ENCODE measurements at places on chromosomes 16 and 17.
A peak's percentile ranks its signal among the peaks of the same experiment; 100 is the strongest.

GRCh38 chr17:38654411-38655398 lies 20.1 kb downstream of the EPOP start:
- DNase-seq: no peak

DNA sequence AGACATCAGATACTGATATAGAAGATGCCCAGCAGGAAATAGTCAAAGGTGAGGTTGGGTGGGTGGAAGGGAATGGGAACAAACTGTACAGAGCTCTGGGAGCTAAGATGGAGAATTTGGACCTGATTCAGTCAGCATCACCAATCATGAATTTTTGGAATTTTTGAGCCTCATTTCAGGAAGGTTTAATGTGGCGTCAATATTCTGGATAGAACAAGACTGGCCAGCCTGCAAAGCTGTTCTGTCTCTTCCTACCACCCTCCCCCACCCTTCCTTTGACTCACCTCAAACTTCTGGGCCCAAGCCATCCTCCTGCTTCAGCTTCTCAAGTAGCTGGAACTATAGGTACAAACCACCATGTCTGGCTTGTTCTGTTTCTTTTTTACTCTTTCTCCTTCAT lies 32.6 kb downstream of the CTCF start:
- DNase-seq: no peak

DNA sequence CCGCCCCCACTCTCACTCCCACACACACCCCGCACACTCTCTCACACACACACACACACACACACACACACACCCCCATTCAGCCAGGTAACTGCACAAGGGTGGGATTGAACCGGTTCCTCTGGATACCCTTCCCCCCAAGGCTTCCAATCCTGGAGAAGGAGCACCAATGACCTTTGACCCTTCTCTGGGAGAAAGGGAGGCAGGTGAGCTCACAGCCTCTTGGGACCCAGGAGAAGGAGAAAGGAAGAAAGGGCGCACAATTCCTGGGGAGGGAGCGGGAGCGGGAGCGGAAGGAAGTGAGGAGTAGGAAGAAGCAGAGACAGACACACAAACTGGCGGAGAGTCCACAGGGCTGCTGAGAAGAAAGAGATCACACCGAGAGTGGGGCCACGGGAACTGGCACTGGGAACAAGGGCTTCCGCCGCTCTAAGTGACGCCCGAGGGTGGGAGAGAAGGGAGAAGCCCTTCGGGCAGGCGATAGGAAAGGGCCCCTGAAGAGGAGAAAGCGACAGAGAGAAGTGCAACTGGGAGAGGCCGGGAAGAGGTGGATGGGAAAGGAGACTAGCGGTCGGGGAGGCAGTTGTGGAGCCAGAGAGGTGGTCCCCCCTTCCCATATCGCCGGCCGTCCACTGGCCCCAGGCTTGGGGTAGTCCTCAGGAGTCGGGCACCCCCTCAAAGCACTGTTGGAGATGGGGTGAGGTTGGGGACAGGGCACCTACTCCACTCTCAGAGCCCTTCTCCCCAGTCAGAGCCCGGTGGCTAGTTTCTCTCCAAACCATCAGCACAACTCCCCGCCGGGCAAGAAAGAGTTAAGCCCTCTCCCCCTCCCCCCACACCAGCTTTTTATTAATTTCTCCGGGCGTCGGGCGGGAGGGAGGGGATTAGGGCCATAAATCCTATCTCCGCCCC lies 1.3 kb downstream of the SAMD14 start:
- no peak for DNase-seq

- no peak for DNase-seq
Measured at GRCh38 chr17:35936063-35936462, 5.5 kb upstream of the RDM1 start.

- DNase-seq: peak; percentile 25
Measured at GRCh38 chr16:1331712-1332617, 1.5 kb upstream of the BAIAP3 start.

DNA sequence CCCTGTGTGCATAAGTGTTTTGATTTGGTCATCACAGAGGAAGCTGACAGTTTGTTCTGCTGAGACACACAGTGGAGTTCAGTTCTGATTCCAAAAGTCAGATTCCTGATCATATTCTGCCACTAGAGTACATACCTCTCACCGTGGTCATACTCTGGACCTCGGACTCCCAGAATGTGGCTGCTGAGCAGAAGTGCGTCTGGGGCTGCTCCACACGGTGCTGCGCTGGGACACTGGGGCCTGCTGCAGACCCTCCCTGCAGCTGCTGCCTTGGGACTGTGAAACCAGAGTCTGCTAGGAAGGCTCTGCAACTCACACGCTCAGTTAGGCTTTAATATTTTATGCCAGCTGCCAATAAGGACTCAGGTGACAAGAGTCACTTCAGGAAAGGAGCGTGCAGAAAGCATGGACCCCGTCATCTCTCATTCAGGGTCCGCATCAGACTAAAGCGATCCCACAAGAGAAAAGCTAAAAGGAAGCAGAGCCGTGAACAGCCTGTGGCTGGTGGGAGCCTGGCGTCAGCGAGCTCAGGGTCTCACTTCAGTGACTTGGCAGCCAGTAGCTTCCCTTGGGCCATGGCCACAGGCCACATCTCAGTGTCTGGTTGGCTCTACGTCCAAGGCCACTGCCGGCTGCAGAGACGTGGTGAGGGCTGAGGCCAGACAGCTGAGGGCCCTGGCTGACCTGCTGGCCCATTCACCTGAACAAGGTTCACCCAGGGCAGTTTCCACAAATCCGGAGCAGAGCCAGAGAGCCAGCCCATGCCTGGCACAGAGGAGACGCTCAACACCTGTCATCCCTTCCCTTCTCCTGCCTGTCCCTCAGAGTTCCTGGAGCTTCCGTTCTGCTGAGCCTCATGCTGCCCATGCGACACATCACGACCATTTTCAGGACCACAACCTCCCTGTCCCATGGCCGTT lies 24.7 kb upstream of the KIFC3 start:
- no peak for DNase-seq

DNA sequence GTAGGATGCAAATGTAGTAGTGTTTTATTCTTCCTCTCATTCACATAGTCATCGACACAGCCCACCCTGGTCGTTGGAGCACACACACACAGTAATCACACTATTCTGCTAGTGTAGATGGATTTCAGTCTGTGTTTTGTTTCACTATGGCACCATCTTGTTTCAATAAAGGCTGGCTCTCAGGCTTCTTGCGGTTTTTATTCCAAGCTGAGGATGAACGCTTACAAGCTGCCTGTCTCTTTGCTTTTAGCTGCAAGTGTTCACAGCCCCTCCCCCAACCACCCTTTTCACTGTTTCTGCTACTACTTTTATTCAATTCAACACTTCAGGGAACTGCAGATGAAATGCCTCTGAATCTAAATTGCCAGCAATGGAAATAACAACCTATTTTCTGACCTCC lies 140.9 kb upstream of the PMFBP1 start:
- DNase-seq: no peak

- no peak for DNase-seq
Measured at GRCh38 chr16:46709469-46710005, 20.1 kb downstream of the ORC6 start.

GRCh38 chr17:62755141-62755851 lies 52.8 kb downstream of the MARCHF10 start:
- no peak for DNase-seq

GRCh38 chr17:50883850-50884438 lies 17.8 kb upstream of the TOB1 start:
- DNase-seq: peak; percentile 91

GRCh38 chr17:30956764-30957374 lies 14.0 kb upstream of the RNF135 start:
- DNase-seq: no peak

GRCh38 chr17:37516127-37516571 lies 26.5 kb downstream of the DUSP14 start:
- DNase-seq: no peak

DNA sequence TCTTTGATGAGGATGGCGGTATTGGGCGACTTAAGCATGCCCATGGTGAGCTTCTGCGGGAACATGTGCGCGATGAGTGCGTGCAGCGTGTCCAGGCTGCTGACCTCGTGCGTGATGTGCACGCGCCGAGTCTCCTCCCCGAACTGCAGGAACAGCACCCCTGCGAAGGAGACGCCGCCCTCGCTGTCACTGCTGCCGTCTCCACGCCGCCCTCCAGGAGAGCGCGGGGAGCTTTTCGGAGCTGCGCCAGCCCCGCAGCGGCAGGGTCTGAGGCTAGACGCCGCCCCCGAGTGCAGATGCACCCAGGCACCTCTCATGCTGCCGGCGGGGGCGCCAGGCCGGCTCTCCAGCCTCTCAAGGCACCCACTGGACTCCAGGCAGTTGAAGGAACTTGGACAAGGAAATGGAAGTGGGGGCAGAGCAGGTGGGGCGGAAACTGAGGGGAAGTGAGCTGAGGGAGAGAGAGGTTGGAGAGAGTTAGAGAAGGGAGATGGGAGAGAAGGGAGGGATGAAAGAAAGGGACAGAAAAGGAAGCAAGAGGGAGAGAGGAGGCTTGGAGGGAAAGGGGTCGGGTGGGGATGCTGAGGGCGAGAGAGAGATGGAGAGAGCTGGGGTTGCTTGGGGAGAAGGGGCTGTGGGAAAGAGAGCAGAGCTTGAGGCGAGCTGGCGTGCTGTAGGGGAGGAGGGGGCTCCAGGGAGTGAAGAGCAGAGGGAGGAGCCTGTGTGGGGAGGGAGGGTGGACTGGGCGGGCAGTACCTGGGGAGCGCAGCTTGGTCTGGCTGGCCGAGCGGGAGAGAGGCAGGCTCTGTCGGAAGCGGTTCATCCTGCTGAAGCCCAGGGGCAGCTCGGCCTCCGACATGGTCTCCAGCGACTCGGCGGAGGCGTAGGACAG lies 42.1 kb downstream of the SRCIN1 start:
- no peak for DNase-seq

DNA sequence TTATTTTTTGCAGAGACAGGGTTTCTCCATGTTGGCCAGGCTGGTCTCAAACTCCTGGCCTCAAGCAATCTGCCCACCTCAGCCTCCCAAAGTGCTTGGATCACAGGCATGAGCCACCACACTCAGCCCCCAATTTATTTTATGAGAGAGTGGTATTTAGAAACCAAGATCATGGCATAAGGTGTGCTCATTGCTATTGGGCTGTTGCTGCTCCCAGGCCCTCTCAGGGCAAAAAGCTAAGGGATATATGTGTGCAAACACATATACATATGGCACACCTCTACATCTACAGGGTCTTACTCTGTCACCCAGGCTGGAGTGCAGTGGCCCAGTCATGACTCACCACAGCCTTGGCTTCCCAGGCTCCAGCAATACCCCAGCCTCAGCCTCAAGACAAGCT lies 15.0 kb upstream of the CMTM4 start:
- DNase-seq: no peak

GRCh38 chr17:9982159-9982558 lies 77.1 kb upstream of the RCVRN start:
- DNase-seq: no peak

DNA sequence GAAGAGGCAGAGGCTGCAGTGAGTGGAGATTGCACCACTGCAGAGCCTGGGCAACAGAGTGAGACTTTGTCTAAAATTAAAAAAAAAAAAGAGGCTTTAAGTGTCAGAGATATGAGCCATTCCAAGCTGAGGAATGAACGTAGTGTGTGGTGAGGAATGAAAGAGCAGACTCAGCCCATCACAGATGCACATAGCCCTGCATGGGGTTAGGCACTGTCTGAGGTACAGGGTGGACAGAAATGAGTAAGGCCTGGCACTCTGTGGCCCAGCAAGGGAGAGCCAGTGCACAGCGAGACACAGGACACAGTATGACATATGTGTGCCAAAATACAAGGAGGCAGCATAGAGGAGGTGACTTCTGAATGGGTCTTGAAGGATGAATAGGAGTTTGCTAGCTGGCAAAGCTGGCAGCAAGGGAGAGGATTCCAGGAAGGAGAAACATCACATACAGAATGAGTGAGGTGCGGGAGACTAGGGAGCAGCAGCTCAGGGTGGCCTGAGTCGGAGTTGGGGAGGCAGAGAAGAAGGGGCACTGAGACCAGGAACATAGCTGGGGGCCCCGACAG lies 8.7 kb upstream of the ZNF469 start:
- DNase-seq: no peak

DNA sequence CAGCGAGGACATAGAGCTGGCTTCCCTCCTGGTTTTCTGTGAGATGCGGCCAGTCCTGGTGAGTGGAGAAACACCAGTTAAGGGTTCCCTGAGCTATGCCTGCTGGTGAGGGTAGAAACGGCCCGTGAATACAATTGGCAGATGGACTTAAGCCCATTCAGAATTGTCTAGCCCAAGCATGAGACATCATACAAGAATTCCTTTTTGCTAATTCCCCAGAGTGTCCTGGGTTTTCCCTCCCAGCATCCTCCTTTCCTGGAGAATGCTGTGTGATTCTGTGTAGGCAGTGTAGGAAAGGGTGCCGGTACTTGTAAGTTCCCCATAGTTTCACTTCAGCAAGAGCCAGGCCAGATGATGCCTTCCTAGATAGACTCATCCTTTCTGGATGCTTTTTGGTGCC lies 65.1 kb downstream of the SDR42E1 start:
- no peak for DNase-seq

GRCh38 chr16:71421911-71422310 lies 19.9 kb downstream of the TLE7 start:
- DNase-seq: peak; percentile 3

DNA sequence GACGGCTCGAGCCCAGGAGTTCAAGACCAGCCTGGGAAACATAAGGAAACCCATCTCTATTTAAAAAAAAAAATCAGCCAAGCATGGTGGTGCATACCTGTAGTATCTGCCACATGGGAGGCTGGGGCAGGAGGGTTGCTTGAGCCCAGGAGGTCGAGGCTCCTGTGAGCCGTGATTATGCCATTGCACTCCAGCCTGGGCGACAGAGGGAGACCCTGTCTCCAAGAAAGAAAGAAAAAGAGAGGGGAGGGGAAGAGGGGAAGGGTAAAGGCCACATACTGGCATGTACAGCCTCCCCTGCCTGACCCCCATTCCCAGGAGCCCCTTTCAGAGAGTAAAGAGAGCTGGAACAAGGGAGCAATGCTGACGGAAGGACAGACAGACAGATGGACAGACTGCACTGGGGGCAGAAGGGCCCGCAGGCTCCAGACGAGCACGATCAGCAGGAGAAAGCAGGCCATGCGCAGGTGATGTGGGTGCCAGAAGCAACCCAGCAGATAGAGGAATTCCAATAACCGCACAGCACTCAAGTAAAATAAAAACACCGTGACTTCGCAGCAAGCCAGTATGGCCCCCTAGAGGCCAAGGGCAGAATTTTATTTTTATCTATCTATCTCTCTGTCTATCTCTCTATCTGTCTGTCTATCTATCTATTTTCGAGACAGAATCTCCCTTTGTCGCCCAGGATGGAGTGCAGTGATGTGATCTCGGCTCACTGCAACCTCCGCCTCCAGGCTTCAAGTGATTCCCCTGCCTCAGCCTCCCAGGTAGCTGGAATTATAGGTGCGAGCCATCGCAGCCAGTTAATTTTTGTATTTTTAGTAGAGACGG lies 27.1 kb upstream of the SNN start:
- DNase-seq: peak; percentile 70

DNA sequence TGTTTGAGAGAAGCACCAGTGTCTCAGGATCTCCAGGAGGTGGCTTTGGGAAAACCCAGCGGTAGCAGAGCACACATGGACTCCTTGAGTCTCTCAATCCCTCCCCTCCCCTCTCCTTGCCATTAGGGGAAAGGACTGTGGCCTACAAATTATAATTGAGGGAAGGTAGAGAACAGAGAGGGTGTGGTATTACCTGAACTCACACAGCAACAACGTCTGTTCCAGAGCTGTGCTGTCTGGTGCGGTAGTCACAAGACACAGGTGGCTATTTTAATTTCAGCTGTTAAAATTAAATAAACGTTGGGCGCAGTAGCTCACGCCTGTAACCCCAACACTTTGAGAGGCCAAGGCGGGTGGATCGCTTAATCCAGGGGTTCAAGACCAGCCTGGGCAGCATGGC lies 110.2 kb downstream of the ABCC6 start:
- no peak for DNase-seq

- no peak for DNase-seq
Measured at GRCh38 chr16:54912720-54913119, 17.9 kb upstream of the IRX5 start.
